ENCODE measurements at places on chromosomes 1 and 21.

- DNase-seq, result peak; percentile 87
Observed at GRCh38 chr1:151990856-151991198, 2.8 kb downstream of the S100A10 start.

GRCh38 chr1:14924455-14925331 lies 228.9 kb upstream of the TMEM51 start:
- DNase-seq, result peak; percentile 53

DNA sequence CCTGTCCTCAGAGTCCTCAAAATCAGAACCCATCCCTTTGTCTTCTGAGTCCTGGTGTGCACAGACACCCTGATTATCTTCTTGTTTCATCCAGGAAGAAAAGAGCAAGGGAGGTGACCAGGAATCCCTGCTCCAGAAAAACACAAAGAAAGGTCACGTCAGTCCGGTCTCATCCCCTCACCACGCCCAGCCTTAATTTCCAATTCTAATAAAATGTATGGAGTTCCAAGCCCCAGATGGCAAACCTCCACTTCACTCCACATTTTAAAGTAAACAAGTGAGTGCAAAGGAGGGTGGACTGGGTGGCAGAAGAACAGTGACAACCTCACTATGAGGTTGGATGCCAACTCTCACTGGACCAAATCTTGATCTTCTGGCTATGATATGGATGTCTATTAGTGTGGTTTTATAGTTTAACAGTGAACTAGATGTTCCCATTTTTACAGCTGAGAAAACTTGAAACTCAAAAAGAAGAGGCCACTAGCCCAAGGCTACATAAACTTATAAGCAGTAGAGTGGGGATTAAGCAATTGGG lies 22.0 kb downstream of the ZNF697 start:
- DNase-seq, result no peak

GRCh38 chr1:16204634-16205333 lies 7.7 kb downstream of the ARHGEF19 start:
- DNase-seq, result no peak

- peak; percentile 76 for DNase-seq
Observed at GRCh38 chr1:156898161-156898566, 4.6 kb downstream of the PEAR1 start.

GRCh38 chr1:225534135-225534534 lies 106.3 kb upstream of the LBR start:
- DNase-seq, result no peak

DNA sequence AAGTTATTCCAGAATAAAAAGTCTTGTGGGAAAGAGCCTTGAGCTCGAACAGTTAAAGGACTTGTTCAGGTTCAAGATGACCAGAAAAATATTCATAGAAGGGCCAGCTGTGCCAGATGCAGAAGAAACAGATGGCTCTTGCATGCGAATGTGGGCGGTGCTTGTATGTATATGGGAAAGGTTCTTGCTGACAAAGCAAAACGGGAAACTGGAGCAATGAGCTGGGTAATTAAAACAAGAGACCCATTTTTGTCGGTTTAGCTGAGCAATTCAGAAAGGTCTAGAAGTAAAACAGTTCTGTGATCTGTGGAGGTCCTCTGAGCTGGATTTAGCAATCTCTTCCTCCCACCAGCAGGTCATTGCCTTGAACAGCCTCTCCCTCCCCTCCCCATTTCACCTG lies 107.2 kb upstream of the MARK1 start:
- no peak for DNase-seq

DNA sequence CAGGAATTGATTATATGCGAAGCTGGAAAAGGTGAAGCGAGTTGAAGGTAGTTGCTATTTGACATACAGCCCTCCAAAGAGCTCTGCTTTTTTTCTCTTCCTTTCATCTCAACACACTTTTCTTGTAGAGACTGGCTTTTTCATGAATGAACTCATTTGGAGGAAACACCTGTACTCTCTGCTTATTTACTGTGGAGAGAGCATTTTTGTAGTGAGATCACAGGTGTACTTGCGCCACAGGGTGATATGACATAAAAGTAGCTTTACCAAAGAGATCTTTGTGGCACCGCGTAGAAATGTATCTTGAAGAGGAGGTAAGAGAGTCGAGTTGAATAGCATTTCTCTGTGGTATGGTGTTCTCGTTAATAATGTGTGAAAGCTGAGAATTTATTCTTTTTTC lies 187.6 kb downstream of the VPS13D start:
- DNase-seq, result no peak

- no peak for DNase-seq
Observed at GRCh38 chr1:159917533-159918351, 7.6 kb downstream of the TAGLN2 start.

DNA sequence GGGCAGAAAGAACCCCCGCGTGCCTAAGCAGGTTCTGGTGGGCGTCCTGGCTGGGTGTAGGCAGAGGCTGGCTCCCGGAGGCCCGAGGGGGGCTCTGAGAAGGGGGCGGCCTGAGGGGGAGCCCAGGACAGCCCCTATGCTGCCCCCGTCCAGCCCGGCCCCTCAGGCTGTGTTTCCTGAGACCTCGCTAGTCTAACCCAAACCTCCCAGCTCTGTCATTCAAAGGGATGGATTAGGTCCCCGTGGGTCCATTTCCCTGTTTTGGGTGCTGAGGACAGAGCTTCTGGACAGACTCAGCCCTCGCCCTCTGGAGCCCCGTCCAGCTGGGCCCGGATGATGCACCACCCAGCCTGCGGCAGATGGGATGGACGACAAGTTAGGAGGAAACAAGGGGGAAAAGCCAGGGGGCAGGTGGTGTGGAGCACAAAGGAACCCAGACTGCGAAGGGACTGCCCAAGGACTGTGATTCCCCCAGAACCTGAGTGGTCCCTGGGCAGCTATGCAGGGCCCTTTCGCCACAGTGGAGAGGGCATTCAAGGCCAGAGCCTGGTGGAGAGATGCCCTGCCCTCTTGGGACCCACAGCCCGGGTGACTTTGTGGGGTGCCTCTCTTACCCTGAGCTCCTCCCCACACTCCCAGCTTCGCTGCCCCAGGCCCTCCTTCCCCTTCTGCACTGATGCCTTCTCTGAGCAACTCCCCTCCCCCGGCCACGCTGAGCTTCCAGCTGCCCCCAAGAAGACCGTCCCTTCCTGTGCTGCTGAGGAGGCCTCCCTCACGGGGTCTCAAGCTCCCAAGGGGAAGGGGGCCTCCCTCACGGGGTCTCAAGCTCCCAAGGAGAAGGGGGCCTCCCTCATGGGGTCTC lies 2.8 kb downstream of the HES4 start:
- no peak for DNase-seq

DNA sequence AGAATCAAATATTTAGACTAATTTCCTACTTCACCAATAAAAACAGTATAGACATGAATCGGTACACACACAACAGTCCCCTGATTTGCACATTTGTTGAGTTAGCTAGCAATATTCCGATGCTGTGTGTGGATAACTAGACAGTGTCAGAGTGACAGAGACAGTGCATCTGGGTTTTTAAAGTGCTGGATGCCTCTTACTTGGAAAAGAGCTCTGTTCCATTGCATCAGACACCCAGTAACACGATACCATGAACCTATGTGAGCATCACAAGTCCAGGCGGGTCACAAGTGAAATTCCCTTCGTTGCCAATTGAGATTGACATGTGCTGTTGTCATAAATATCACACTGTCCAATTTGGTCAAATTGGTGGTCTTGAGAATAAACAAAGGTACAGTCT lies 82.0 kb upstream of the ESRRG start:
- DNase-seq, result no peak

DNA sequence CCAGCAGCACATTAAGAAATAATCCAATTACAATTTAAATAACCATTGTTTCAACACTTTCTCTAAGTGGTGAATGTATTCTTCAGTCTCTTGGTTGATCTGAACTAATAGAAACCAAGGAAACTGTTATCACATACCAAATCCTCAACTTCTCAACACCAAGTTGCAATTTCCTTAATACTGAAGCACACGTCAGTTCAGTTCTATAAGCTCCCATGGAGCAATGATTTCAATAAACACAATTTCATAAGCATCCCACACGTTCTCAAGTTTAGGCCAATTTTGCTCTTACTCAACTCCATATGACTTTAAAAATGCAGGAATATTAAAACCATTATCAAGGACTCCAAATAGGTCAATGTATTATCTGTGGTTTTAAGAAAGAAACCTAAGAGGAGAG lies 5.8 kb upstream of the ERG start:
- DNase-seq, result no peak

GRCh38 chr1:76153841-76154205 lies 79.3 kb downstream of the ST6GALNAC3 start:
- no peak for DNase-seq

- DNase-seq, result peak; percentile 8
Observed at GRCh38 chr1:111864862-111865261, 109.2 kb downstream of the DDX20 start.

DNA sequence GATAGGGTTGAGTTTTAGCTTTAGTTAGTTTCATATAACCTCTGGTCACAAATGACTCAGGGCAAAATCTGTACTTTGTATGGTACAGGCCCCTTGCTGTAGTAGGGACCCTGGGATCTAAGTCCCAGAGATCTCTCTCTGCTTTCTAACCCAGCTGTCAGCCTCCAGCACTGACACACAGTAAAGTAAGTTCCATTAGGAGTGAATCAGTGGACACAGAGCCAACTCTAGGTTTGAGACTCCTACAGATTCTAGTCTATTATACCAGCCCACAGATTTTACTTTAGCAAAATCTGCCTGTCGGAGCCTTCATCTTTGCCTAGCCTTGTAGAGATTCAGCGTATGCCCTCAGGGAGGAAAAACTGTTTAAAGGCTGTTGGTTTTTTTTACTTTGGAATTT lies 52.5 kb downstream of the ANGPTL1 start:
- DNase-seq, result peak; percentile 8

GRCh38 chr1:230713915-230714764 lies at the start of gene AGT:
Gene AGT (minus strand): TSS chr1:230714122. CDS start chr1:230710823, 3,299 bp downstream.
- peak; percentile 73 for DNase-seq

GRCh38 chr1:47690341-47691250 lies 252.8 kb downstream of the FOXD2 start:
- DNase-seq, result no peak

DNA sequence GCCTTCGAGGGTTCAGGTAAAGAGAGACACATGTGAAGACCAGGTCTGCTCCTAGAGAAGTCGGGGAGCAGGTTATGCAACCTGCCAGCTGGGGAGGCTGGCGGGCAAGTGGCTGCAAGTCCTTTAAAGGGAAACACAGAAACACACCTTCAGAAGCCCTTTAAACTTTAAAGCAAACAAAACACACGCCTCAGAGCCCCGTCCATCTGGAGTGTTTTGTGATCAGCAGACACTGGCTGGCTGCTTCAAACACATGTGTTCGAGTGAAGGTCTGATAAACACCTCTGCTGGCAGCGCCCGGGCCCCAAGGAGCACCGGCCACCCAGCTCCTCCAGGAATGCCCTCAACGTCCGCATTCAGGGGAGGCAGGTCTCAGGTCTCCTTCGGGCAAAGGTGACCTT lies 15.2 kb downstream of the RIPK4 start:
- DNase-seq, result no peak

DNA sequence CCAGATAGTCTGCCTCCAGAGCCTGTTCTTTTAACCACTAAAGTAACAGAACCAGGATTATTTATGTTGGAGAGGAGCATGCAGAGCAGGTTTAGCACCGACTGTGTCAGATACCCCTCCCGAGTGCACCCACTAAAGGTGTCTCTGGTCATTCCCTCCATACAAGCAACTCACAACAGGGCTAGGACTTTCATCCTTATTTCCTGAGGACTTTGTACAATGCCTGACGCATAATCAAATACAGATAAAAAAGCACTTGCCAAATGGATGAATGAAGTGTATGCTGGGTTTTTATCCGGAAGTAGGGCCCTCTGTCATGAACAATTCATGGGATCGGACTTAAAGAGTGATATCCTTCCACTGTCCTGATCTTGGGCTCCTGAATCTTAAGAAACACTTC lies 26.0 kb downstream of the RPL5 start:
- no peak for DNase-seq

DNA sequence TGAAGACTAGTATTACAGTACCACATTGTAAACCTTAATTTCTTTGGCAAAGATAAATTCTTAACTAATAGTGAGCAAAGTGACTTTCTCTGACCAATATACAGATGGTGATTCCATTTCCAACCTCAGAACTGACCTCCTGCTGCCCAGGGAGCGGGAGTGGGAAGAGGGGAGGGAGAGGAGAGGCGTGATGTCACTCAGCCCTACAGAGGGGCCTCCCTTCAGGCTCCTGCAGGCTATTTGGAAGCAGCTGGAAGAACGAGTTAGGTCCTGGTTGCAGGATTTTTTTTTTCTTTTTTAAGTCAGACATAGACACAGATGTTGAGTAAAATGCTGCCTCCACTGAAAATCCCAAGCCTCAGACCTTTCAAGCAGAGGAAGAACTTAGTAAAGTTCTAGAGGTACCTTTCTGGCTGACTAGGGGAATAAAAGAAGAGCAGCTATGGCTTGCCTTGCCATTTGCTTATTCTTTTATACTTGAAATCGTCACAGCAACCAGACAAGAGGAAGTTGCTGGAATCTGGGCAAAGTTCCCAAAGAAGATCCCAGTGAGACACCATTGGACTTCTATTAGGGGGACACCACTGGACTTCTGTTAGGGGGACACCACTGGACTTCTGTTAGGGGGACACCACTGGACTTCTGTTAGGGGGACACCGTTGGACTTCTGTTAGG lies 54.5 kb downstream of the EXO1 start:
- DNase-seq, result peak; percentile 23

GRCh38 chr1:193593147-193593885 lies 406.9 kb upstream of the B3GALT2 start:
- no peak for DNase-seq

- no peak for DNase-seq
Observed at GRCh38 chr1:18536356-18536755, 55.6 kb downstream of the KLHDC7A start.

- no peak for DNase-seq
Observed at GRCh38 chr1:42153624-42154023, 414 bp downstream of the GUCA2B start.

DNA sequence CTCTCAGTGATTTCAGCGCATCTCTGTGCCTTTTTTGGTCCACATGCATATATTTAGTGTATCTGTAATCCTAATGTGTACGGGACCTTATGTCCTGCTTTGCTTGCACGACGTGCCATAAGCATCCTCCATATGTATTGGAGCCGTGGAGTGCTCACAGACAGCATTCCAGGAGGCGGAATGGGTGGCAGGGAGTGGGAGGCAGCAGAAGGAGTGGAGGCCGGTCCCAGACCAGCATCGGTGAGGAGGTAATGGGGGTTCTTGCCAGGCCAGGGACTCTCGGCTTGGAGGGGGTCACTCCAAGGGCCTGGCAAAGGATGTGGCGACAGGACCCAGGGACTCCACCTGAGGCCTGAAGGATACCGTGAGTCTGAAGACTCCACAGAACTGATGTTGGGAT lies 185.0 kb downstream of the CAMTA1 start:
- DNase-seq, result no peak

- DNase-seq, result peak; percentile 60
Observed at GRCh38 chr21:24727803-24728440, 879.4 kb downstream of the MRPL39 start.

GRCh38 chr1:151606384-151606783 lies 5.5 kb upstream of the SNX27 start:
- no peak for DNase-seq
